ENCODE measurements at places on chromosomes 2 and 18.
A peak's percentile ranks its signal among the peaks of the same experiment; 100 is the strongest.

- no peak for DNase-seq
These were observed 27.1 kb upstream of the ICOS start for GRCh38 chr2:203909261-203909967.

DNA sequence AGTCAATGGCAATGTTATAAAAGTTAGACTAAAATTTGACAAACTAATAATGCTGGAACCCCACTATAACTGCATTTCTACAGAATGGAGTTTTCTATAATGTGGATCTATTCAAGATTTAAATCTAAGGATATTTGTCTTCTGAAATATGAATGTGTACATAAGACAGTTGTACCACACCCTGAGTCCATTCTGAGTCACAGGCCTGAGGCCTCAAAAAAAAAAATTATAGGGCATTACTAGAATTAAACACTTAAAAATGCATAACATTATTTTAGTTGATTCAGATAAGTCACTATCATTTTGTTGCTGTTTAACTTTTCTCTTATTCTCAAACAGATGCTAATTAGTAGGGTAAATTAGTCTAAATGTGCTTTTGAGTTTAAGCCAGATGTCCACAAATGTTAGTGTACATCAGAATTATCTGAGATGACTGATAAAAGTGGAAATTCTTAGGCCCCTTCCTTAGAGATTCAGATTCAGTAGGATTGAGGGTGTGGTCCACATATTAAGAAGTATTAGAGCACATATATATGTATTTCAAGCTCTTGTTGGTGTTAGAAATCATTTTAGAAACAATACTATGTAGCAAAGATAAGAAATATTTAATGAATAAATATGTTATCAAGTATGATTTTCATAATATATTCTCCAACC, 42.4 kb upstream of the COL5A2 start:
- DNase-seq, result no peak

GRCh38 chr2:67974559-67975430, 88.0 kb downstream of the C1D start:
- DNase-seq, result peak; percentile 57

DNA sequence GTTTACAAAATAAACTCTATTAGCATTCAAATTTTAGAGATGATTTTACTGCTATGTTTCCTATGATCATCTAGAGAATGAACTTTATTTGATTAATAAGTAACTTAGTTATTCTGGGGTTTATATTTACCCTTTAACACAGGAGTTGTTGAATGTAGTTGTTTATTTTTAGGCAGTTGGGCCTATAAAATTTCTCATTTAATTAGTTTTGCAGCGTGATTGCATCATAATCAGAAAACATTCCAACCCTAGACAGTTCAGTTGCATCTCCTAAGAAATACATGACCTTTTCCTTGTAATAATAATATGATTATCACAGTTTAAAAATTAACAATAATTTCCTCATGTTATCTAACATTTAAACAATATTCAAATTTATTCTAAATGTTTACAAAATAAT, 224.7 kb upstream of the CDH7 start:
- DNase-seq, result no peak

DNA sequence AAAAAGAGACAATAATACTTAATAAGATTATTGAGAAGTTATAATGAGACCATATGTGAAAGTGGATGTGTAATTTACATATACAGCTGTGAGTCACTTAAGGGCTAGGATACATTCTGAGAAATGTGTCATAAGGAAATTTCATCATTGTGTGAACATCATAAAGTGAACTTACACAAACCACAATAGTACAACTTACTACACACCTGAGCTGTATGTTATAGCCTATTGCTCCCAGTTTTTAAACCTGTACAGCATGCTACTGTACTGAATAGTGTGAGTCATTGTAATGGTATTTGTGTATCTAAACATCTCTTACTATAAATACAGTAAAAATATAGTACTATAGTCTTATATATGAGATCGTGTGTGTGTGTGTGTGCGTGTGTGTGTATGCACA, 1420.3 kb upstream of the PIK3C3 start:
- no peak for DNase-seq

GRCh38 chr2:149926149-149926548, 338.6 kb upstream of the MMADHC start:
- no peak for DNase-seq

GRCh38 chr2:72026819-72027425, 120.7 kb downstream of the CYP26B1 start:
- DNase-seq, result peak; percentile 6

DNA sequence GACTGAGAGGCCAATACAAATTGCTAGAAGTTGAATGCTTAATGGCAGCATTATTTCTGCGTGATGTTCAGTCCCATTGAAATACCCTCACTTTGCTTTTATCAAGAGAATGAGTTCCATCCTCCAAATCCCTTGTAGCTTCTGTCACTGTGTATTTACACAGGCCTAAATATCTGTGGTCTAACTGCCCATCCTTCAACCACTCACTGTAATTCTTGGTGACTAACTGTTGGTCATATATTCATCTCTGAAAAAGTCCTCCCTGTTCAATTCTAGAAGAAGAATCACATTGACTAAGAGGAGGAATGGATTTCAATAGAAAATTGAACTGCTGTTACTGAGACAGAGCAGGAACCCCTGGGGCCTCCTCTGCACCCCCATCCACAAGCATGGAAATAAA, 74.2 kb upstream of the L3MBTL4 start:
- DNase-seq, result no peak

GRCh38 chr2:193315428-193316091, 1120.8 kb upstream of the TMEFF2 start:
- no peak for DNase-seq

GRCh38 chr2:79832511-79833234, 319.8 kb downstream of the CTNNA2 start:
- no peak for DNase-seq

DNA sequence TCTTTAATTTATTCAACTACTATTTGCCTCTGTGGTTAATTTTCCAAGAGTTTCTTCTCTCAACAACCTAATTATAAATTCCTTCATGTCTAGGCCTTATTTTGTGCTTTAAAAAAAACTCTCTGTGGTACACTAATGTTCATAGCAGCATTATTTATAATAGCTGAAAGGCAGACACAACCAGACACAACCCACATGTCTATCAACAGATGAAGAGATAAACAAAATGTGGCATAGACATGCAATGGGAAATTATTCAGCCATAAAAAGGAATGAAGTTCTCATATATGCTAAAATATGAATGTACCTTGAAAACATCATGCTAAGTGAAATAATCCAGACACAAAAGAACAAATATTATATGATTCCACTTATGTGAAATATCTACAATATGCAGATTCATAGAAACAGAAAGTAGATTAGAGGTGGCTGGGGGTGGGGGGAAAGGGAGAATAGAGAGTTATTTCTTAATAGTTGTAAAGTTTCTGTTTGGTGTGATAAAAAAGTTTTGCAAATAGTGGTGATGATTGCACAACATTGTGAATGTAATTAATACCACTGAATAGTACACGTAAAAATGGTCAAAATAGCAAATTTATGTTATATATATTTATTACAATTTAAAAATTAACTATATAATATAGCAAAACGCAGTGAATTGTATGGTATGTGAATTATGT, 28.1 kb upstream of the RASGRP3 start:
- no peak for DNase-seq

DNA sequence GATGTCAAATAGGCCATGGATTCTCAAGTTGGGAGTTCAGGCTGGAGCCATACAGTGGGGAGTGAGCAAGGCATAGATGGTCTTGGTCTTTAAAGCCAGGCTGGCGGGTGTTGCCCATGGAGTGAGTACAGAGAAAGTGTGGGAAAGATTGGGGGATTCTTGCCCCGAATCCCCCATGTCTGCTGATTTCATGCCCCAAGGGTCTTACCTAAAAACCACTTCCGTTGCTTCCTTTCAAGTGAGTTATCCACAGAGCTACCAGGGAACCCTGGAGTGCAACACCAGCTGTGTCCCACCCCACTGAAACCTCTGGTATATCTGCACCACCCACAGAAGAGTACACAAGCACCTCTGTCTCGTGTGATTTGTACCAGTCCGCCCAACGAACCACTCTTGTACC, 31.4 kb downstream of the FHOD3 start:
- DNase-seq, result no peak

- no peak for DNase-seq
These were observed 1.1 kb downstream of the SEPTIN2 start for GRCh38 chr2:241316825-241317224.

- no peak for DNase-seq
These were observed 38.5 kb downstream of the KCTD18 start for GRCh38 chr2:200471324-200471848.

DNA sequence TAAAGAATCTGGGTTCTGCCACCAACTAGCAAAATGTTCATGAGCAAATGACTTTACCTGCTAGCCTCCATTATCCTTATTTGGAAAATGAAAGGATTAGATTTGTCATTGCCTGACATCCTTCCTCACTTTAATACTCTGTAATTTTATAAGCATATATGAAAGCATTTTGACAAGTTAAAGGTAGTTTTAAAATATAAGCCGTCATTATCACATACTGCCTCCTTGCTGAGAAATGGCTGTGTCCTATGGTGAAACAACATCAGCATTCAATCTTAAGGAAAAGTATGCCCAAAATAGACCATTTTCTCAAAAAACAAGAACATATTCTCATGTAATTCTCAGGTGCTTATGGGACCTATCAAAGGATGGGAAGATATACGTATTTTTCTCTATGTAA, 461.2 kb downstream of the SUCLG1 start:
- no peak for DNase-seq

GRCh38 chr2:158478816-158479215, 22.1 kb downstream of the PKP4 start:
- no peak for DNase-seq

- no peak for DNase-seq
These were observed 8.9 kb downstream of the TSPYL6 start for GRCh38 chr2:54247115-54247514.

DNA sequence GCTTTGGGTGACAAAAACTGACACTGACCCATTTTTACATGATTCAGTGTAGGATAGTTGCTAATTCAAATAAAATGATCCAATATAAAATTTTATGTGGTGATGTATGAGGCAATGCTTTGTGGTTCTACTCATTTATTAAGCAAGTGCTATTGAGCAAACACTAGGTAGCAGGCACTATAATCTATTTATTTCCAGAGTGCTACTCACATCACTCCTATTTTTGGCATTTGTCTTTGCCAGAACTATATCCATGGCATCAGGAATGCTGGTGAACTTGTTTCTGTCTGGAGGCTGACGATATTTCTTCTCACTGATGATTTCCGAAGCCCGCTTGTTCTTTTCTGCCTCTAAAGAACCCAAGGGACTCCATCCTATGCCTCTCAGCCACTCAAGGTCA, 84.3 kb downstream of the NEB start:
- DNase-seq, result no peak

DNA sequence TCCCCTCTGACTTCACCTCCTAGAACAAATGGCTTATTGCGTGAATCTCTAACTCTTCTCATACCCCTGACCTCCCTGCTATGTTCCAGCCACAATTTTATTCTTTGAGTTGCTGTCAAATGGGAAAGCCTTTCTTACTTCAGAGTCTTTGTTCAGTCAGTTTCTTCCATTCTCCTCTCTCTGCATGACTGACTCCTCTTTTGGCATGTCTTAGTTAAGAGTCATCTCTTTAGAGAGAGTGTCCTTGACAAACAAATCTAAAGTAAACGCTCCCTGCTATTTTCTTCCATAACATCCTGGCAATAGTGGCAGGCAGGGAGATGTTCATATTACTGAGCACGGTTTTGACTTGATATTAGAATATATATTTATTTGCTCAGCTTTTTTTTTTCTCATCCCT, 170.7 kb upstream of the ERBB4 start:
- no peak for DNase-seq

GRCh38 chr2:2655453-2656114, 324.5 kb upstream of the MYT1L start:
- DNase-seq, result peak; percentile 18

DNA sequence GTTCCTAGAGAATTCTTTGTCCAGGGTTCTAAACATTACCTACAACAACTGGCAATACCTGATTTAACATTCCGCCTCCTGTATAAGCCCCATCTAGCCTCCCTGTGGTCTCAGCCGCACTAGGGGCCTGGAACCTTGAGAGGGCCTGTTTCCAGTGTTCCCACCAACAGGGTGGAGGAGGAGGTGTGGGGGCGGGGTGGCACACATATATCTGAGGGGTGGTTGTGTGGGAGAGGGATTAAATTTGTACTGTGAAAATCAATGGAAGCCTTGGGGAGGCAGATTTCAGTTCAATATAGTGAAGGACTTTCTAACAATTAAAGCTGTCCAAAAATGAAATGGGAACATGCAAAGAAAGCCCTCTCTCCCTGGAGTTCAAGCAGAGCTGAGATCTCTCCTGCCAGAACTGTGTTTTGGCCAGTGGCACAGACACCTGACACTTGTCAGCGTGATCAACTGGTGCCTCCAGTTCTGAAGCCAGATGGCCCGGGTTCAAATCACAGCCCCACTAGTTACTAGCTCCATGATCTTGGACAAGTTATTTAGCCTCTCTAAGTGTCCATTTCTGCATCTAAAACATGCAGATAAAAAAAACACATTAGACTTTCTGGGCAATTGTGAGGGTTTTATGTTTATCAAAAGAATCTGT, 17.0 kb upstream of the FZD7 start:
- DNase-seq, result no peak

DNA sequence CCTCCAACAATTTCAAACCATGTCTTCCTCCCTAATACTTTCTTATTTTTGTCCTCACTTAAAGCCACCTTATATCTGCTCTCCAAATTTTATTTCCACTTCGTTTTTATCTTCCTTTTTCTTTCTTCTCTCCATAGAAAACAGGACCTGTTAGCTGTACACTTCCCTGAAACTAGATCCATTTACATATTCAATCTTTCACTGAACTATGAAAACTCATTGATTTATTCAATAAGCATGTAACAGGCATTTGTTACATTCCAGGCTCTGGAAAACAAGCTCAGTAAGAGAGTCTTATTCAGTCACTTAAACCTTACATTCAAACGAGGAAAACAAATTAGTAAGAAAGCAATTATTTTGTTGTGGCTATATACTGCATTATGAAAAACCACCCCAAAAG, 1225.3 kb downstream of the SUCLG1 start:
- DNase-seq, result no peak

GRCh38 chr2:142010477-142011270, 120.1 kb downstream of the LRP1B start:
- no peak for DNase-seq

GRCh38 chr2:47536696-47537095, 133.7 kb downstream of the MSH2 start:
- no peak for DNase-seq

GRCh38 chr2:227450311-227450841, 21.6 kb upstream of the AGFG1 start:
- no peak for DNase-seq

DNA sequence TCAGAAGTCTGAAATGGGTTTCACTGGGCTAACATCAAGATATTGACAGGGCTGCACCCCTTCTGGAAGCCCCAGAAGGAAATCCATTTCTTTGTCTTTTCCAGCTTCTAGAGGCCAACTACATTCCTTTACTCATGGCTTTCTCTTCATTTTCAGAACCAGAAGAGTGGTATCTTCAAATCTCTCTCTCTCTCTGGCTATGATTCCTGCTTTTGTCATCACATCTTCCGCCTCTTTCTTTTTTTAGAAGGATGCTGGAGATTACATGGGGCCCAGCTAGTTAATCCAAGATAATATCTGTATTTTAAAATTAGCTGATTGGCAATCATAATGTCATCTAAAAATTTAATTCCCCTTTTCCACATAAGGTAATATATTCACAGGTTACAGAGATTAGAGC, 23.8 kb downstream of the COL5A2 start:
- DNase-seq, result no peak

All from sciatic nerve (tissue), 2 donors.